NCI-H146 (cell line): ENCODE measurements at places on chromosomes 3 and 15.

- no peak for DNase-seq
Measured at GRCh38 chr15:78689626-78690025, 48.6 kb upstream of the CHRNB4 start.

- DNase-seq: no peak
Measured at GRCh38 chr3:123876858-123877257, 7.3 kb downstream of the MYLK start.

DNA sequence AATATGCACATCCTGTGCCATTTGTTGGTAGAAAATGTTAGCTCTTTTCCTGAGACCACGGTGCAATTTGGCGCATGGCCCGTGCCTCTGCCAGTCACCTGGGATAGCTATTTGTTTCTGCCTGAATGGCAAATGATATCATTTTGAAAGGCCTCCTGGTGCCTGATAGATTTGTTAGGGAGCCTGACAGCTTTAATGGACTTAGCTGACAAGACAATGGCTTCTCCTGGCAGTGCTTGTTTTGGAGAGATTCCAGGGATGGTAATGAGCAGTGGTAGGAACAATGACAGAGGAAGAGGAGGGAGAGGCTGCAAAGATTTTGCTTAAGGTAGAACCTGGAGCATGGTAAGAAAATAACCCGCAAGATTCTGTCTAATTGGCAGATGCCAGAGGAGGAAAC, 268.5 kb downstream of the CLSTN2 start:
- peak; percentile 99 for DNase-seq

DNA sequence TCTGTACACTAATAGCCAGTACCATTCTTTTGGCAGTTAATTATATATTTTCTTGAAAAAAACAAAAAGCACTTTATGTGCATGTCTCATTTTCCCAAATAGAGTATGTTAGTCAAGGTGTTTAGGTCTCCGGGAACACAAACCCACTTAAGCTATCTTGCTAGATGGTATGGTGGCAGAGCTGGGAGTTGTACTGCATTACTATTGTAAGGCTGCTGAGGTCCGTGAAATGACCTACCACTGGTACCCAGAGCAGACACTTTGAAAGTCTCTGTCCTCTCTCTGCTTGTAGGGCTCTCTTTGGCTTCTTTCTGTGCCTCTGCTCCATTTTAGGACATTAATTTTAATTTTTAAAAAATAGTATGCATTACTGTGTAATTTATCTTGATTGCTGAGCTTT, 8.8 kb downstream of the TMOD3 start:
- DNase-seq: no peak

DNA sequence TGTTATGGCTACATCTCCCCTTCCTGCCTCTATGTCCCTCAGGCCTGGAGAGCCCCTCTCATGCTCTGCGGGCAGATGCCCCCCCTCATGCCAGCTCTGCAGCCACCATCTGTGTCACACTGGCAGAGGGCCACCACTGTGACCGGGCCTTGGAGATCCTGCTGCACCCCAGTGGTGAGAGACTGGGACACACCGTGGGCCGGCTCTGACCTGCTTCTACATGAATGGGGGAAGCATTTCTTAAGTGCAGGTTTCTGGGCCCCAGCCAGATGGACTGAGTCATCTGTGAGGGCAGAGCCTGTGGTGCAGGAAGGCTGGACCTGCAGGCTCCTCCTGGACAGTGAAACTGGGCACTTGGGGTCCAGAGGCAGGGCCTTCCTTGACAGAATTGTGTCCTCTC, 4.8 kb downstream of the VWA5B2 start:
- DNase-seq: no peak

- no peak for DNase-seq
Measured at GRCh38 chr15:101102746-101103145, 149.1 kb downstream of the CHSY1 start.

DNA sequence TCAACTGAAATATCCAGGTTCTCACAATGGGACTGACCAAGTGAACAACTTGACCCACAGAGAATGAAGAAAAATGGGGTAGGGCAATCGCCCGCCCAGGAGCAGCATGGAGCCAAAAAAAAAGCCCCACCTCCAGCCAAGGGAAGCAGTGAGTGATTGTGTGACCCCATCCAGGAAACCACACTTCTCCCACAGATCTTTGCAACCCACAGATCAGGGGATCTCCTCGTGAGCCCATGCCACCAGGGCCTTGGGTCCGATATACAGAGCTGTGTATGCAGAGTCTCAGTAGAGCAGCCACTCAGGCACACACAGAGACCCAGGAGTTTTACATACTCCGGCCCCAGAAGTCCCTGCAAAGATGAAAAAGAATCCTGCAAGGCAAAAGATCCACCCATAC, 35.7 kb downstream of the PYGO1 start:
- DNase-seq: no peak

DNA sequence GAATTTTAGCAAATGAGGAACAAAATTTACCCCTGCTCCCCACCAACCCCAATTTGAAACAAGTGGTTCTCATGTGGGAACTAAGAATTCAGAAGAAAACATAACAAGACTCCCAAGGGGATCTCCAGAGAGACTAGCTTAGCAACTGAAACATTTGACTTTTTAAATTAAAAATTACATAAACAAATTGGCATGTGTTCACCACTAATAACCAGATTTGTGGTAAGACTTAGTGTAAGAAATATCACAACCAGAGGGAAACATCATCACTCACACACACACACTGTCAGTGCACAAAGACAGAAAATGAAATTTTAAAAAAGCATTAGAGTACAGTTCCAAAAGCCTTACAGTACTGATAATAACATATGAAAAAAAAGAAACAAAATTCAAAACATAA, 348.8 kb downstream of the CGGBP1 start:
- DNase-seq: no peak

DNA sequence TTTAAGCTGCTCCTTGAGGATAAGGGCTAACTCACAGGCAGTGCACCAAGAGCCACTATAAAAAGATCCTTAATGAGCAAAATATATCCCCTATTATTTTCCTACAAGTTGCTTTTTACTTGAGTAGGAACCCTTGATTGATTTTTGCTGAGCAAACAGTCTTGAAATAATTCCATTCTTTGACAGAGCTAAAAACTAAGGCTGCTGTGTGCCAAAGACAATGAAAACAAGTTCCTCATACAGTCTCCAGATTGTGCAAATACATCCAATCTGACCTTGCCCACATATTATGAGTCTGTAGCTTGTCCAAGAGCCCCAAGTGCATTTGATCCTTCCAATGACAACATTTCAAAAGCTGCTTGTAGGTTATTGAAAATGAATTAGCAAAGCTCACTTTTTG, 15.0 kb downstream of the PRKAR2A start:
- no peak for DNase-seq

DNA sequence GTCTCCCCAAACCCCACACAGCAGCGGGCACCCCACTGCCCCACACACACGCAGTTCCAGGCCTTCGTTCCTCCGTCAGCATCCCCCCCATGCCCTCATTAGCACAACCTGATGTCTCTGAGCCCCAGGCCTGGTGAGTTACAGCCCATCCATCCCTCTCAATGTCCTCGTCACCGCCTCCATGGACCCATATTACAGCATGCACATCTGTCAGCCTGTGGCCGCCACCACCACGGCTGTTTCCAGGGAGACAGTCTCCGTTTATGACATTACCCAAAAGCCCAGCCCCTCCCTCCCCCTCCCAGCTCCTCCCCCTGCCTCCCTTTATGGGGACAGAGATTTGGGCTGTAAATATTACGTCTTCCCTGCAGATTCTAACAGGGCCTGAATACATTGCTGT, 143.1 kb upstream of the LINGO1 start:
- DNase-seq: no peak

- DNase-seq: no peak
Measured at GRCh38 chr3:152430223-152431002, 161.7 kb downstream of the MBNL1 start.

- no peak for DNase-seq
Measured at GRCh38 chr15:76512971-76513370, 176.4 kb downstream of the ISL2 start.

DNA sequence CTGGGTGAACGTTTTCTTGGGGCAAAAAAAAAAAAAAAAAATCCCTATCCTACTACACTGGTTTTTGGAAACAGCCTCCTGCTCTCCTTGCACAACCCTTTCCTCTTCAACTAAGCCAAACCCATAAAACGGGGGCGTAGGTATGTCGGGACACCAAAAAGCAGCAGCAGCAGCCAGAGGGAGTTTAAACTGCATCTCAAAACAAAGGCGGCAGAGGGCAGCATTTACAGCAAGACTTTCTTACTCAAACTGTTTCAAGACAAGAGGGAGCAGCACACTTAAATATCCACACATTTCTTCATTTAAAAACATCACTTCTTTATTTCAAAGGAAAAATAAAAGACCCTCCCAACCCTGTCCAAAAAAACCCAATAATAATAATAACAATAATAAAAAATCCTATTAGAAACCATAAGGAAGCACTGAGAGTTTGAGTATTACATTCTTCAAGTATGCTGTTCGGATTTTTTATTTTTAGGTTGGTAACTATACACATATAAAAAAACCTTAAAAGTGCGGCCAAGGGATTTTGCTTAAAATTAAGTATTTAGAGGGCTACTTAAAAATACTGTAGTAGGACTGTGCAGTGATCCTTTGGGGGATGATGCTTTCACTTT, 43.9 kb upstream of the PLXND1 start:
- peak; percentile 21 for DNase-seq

GRCh38 chr15:77671362-77672056, 38.8 kb upstream of the LINGO1 start:
- no peak for DNase-seq

DNA sequence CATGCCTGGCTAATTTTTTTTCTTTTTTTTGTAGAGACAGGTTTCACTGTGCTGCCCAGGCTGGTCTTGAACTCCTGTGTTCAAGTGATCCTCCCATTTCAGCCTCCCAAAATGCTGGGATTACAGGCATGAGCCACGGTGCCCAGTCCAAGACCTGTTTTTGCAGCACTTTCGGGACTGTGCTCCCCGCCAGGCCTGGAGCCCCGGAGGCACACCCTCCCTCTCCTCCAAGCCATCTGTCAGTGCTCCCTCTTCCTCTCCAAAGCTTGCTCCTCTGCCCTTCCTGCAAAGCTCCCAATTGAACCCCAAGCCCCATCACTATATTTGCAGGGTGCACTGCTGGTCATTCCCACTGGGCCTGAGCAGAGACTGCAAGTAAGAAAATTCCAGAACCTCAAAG, 98.1 kb downstream of the CORO2B start:
- DNase-seq: no peak

- no peak for DNase-seq
Measured at GRCh38 chr3:46923559-46924350, 46.2 kb downstream of the PTH1R start.

GRCh38 chr3:10672422-10672821, 143.6 kb upstream of the SLC6A11 start:
- no peak for DNase-seq

DNA sequence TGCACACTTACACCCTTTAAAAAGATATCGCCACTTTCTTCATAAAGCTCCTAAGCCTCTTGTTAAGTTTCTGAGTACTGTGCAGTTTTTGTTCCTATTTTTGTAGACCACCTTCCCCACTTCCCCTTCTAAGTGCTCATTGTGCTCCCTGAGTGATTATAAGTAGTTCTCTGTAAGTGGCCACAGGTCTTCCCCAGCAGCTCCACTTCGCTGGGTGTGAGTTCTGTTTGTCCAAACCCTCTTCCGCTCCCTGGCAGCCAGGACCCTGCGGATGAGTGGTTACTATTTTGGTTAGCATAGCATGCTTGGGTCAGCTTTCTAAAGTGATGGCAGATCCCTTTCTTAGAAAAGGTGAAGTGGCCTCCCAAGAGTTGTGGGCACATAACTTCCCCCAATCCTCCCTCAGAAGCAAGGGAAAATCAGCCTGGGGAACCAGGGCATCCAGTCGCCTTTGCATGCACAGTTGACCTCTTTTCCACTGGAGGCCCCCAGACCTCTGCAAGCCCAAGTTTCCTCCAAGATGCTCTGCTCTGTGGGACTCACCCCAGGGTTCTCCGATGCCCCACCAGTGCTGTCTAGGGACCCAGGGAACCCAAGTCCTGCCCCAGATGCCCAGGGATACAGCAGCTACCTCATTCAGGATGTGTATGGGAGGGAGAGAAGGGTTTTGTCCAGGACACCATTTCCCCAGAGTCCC, 69.6 kb downstream of the ATP10A start:
- no peak for DNase-seq

- DNase-seq: no peak
Measured at GRCh38 chr15:87877114-87877810, 379.3 kb downstream of the NTRK3 start.

DNA sequence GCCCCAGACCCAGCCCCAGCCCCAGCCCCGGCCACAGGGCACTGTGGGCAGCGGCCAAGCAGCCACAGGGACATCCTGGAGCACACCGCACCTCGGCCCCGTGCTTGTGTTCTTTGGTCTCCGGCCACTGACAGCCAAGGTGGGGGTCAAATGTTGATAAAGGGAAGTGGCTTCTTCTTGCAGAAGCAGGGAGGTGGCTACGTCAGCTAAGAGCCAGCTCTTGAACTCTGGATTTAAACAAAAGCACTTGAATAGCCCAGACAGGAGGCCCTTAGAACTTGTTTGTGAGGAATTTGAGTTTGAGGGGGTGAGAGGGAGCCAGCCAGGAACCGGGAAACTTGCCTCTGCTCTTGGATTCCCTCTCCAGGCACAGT, 135.8 kb upstream of the ABHD17C start:
- DNase-seq: no peak

DNA sequence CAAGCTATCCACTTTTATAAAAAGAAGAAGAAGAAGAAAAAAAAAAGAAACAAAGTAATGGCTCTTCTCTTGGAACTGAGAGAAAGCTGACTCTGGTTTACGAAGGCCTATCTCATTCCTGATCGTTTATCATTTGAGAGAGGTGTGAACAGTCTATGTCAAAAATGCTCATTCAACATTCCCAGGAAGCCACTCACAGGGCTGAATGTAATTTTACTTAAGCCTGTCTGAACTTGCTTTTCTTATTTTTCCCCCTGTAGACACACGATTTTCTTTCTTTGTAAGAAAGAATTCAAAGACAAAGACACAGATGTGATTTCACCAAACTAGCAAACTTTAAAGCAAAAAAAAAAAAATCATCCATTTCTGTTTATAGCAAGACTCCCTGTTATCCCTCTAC, 805.8 kb downstream of the FHIT start:
- no peak for DNase-seq

GRCh38 chr3:125150525-125151441, 61.8 kb downstream of the SLC12A8 start:
- peak; percentile 63 for DNase-seq

DNA sequence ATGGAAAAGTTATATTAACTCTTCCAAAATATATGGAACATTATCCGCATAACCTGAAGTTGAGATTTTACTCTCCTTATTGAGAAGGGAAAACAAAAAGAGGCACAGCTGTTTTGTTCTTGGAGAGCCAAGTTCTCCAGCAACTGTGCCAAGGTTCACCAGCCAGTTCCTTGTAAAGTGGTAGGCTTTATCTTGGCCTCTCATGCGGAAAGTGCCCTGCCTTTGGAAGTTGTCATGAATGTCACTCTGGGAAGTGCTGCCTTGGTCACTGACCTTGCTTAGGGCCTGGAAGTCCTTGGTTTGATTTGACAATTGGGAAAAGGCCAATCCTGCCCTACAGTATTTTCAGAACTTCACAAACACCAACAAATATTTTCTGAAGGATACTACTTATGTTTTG, 44.2 kb upstream of the THRB start:
- DNase-seq: no peak
